ENCODE measurements at places on chromosomes 16 and 17.

DNA sequence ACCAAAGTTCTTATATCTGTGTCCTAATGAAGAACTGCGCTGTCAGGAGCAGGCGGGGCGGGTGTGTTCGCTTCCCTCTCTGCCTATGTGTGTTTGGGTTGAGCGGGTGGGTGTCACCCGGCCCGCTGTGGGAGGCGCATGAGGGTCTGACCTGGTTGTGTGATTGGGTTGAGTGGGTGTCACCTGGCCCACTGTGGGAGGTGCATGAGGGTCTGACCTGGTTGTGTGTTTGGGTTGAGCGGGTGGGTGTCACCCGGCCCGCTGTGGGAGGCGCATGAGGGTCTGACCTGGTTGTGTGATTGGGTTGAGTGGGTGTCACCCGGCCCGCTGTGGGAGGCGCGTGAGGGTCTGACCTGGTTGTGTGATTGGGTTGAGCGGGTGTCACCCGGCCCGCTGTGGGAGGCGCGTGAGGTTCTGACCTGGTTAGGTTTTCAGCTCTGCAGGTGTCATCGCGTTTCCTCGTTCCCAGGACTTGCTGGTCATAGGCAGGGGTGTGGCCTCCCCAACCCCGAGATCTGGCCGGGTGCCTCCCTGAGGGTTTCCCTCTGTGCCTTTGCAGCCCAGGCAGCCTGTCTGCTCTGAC, 69.6 kb upstream of the ZNF750 start:
- DNase-seq = no peak

DNA sequence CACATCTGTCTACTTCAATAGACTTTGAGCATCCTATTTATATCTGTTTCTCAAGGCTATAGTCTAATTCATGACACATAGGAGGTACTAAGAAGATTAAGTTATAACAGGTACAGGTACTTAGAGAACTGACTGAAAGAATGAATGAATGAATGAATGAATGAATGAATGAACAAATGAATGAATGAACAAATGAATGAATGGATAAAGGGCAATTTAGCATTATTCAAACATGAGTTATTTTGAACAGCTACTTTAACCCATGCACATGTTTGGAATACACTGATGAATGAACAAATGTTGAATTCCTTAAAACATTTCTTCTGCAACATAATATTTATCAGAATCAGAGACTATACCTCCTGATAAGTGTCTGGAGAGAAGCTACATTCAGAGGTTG, 1165.6 kb upstream of the CDH8 start:
- no peak for DNase-seq

GRCh38 chr17:56833057-56833808, 487 bp downstream of the C17orf67 start:
- peak; percentile 54 for DNase-seq

DNA sequence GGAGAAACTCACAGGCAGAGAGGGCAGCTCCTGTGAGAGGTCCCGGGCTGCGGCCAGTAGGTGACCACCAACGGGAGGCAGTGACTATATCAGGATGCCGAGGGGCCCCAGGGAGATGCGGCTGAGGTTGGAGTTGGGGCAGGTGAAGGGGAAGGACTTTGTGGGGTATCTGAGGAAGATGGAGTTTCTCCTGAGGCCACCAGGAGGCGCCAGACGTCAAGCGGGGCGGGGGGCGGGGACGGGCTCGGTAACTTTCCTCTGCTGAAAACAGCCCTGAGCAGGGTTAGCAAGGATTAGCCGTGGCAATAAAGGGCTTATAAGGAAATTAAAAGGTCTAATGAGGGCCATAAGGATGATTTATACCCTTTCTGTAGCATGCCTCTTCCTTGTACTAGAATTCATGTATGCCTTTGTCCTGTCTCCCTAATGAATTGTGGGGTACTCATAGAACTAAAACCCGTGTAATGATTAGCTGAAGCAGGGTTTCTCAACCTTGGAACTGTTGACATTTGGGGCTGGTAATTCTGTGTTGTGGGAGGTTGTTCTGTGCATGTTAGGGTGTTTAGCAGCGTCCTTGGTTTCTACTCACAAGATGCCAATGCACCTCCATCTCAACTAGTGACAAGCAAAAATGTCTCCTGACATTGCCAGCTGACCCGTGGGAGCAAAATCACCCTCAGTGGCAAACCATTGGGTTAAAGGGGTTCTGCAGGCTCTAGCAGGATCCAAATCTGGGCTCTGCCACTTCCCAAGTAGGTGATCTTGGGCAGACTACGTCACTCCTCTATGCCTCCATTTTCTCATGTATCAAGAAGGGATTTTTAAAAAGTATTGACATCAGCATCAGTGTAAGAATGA, 74.8 kb upstream of the GRIN2A start:
- peak; percentile 18 for DNase-seq

DNA sequence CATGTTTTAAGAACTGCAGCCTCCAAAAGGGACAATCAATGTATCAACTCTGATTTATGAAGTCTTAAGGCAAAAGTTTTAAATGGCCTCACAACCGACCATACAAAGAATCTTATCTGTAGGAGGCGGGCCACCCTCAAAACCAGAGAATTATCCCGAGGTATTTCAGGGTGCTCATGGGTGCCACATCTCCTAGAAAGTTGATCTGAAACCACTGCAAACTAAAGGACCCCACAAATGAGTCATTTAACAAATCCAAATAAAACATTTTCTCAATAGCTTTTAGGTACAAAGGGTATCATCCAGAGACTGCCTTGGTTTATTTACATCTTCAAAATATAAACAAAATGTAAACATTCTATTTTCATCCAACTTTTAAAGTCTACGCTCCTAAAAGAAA, 6.8 kb downstream of the ERN1 start:
- DNase-seq = no peak

DNA sequence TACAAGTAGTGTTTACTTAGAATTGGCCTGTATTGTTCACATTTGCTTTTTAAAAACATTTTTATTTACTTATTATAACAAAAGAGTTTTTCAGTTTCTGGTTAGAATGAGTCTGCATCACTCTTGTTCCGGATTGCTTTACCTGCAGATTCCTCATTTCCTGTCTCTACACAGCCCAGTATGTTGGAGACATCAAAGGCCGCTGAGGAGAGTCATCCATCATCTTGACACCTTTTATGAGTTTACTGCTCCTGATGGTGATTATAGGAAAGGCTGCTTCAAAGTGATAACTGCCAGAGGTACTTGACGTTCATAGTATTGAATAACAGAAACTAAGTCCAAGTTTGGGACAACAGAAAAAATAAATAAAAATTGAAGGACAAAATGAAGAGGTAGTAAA, 490.5 kb upstream of the CA10 start:
- no peak for DNase-seq

GRCh38 chr16:53864819-53865493, 161.0 kb downstream of the FTO start:
- no peak for DNase-seq

GRCh38 chr16:66220702-66221101, 145.8 kb upstream of the CDH5 start:
- DNase-seq = no peak

DNA sequence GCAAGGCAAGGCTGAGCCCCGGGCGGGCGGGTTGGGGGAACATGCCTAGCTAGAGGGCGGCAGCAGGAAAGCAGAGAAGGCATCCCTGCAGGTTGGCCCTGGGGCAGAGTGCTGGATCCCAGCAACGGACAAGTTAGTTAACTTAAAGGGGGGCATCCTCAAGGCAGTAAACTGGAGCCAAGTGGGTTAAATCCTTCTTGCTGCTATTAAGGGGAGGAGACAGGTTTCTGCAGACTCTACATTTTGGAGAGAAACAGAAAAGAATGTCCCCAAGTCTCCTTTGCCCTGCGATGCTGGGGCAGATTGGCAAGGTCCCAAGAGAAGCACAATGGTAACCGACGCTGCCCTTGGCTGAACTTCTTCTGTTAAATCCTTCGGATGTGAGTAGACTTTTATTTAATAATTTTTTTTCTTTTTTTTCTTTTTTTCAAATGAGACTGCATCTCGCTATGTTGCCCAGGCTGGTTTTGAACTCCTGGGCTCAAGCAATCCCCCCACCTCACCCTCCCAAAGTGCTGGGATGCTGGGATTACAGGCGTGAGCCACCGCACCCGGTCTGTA, 14.0 kb downstream of the ATP5PD start:
- DNase-seq = no peak

DNA sequence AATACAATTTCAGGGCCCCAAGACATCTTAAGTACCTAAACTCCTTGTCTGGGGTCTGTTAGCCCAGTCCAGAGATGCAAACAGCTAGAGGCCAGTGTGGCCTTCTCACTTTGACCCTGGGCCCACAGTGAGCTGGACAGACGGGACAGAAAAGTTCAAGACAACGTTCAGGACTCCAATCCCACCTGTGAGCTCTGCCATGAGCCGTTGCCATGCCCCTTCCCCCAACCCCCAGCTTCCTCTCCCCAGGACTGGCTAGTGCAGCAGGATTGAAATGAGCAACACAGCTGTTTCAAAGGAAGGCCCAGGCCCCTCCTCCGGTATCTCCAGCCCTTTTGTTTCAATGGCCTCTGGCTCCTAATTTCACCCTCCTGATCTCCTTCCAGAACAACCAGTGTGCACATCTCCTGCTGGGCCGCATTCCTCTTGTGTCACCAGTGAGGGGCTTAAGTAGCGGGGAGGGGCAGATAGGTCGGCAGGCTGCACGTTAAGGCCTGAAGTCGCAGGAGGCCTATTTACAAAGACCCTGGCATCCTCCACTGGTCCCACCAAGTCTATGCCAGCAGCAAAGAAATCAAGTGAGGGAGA, 11.3 kb downstream of the AXIN2 start:
- no peak for DNase-seq

- no peak for DNase-seq
Measured at GRCh38 chr17:39487946-39488345, 26.7 kb downstream of the CDK12 start.

DNA sequence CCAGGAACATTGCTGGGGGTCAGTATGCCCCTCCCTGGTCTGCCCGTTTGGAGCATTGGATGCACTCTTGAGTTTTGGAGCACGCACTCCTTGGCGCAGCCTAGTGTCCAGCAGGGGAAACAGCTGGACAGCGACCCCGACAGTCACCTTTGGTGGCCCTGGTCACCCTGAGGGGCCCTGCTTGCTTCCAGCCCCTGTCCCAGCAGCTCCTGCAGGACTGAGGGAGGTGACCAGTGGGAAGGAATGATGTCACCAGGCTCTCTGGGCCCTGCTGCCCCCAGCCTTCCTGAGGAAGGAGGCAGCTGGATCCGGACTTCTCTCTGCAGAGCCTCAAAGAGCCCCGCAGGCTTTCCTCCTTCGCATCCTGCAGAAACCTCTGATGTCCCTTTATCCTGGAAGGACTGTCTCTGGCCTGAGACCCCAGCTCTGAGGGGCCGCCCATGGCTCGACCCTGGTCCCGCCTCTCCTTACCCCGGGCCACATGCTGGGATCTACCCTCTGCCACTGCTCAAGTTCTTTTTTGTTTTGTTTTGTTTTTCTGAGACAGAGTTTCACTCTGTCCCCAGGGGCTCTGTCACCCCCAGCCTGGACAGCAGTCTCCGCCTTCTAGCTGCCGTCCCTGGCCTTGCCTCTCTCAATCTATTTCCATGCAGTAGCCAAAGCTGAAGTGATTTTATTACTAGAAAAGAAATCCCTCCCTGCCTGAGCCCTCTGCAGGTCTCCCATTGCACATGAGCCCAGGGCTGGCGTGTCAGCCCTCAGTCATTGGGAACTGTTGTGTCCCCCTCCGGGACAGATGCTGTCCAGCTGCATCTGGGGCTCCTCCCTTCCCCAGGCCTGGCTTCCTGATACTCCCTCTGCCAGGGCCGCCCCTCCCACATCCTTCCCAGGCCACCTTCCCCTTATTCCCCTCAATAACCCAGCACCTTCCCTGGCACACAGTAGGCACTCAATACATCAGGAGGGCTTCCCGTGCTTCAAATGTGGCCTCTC, 11.6 kb downstream of the ZSCAN10 start:
- DNase-seq = no peak

DNA sequence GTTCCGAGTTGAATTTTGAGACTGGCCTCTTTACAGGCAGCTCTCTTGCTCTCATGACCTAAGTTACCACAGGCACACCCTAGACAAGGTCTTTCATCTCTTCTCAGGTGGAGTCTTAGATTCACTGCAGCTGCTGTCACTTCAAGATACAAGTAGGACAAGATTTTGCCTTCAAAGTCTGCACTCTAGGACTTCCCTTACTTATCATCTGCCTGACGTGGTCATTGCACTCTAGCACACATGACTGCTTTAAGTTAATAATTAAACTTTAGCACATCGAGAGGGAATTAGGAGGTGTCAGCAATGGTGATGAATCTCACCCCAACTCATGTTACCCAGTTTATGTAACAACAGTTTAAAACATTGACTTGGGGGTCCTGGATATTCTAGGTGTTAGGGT, 25.6 kb downstream of the RNF135 start:
- no peak for DNase-seq

- DNase-seq = no peak
Measured at GRCh38 chr16:78179666-78180065, 80.2 kb downstream of the WWOX start.

DNA sequence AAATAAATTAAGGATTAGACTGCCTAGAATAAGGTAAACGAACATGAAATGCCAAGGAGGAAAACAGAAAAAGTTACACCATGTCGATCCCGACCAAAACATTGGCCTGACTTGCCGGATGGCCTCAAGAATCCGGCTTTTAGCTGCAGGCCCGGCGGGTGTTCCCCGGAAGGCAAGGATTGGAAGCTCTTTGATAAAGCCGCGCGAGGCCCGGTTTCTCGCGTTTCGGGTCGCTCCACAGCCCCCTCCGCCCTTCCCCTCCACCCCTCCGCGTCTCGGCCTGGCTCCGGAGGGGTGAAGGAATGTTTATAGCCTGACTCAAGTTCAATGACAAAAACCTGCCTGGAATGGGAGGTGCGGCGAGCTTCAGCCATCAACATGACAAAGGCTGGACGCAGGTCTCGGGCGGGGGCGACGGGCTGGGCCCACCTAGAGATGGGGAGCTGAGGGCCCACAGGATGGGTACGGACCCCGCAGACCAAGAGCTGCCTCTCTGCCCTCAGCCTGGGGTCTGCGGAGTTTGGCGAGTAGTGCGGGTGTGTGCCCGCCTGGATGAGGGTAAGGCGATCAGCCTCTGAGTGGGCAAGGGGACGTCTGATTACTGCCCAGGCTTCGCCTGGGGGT, 2.6 kb downstream of the PRAC1 start:
- DNase-seq = no peak

GRCh38 chr16:68444056-68444657, 4.2 kb downstream of the SMPD3 start:
- DNase-seq = no peak

GRCh38 chr16:85908444-85908843, 9.5 kb downstream of the IRF8 start:
- no peak for DNase-seq

Data from T-helper 17 cell (primary cell).